GM20000 (cell line): ENCODE measurements at places on chromosomes 4 and X.

- no peak for DNase-seq
Measured at GRCh38 chr4:21709031-21709430, 239.5 kb downstream of the KCNIP4 start.

DNA sequence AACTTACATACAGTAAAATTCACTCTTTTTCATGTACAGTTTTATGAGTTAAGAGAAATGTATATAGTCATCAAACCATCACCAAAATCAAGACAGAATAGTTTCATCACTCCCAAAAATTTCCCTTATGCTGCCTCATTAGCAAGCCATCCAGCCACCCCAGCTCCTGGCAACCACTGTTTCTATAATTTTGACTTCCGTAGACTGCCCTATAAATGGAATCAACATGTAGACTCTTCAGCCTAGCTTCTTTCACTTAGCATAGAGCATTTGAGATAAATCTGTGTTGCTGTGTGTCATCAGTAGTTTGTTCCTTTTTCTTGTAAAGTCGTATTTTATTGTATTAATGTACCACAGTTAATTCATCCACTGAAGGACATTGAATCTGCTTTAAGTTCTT lies 23.2 kb downstream of the HDX start:
- no peak for DNase-seq

DNA sequence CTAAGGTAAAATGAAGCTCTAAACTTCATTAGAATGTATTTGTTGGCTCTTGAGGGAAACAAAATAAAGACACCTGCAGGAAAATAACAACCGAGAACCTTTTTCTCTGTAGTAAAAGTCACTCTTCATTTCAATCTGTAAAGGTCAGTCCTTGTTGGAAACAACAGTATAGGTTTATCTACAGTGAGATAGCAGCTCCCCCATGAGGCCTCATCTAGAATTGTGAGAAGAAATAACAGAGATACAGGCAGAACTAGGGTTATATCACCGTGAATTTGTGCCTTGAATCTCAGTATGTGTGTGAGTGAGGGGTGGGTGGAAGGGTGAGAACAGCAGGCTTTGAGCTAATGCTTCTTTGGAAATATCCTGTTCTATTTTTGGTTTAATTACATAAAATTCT lies 107.8 kb upstream of the FMR1 start:
- peak; percentile 7 for DNase-seq

DNA sequence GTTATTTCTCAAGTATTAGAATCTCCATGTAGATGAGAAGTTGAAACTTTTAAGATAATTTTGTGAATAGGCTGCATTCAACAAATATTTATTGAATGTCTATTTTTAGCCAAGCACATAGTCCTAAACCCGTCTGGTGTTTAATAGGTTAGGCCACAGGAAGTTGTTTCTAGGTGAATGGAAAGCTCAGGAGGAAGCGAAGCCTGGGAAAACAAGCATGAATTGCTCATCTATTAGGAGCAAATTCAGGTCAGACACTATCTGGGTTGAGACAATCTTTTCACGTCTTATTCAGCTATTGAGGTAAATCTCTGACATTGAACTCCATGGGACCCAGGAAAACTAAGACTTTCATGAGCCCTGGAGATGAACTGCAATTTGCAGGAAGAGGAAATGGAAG lies 43.1 kb upstream of the FREM3 start:
- no peak for DNase-seq

- no peak for DNase-seq
Measured at GRCh38 chr4:25308306-25308705, 4.3 kb upstream of the ZCCHC4 start.

GRCh38 chr4:106291678-106292077 lies 24.3 kb downstream of the TBCK start:
- DNase-seq: no peak

GRCh38 chr4:74623041-74623440 lies 171.3 kb downstream of the BTC start:
- DNase-seq: peak; percentile 23

DNA sequence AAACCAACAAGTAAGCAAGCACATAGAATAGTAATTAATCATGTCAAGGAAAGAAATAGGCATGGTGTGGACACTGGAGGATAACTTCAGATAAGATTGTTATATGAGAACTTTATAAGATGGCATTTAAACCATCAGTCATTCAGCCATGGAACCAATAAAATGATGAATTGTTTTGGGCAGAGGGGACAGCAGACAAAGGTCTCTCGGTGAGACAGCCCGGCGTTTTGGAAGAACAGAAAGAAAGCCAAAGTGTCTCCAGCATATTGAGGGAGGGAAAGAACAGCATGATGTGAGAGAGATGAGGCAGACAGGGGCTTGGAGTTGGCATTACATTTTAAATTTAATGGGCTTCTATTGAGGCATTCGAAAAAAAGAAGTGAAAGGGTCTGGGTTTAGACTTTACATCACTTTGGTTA lies 883 bp upstream of the PPM1K start:
- no peak for DNase-seq

DNA sequence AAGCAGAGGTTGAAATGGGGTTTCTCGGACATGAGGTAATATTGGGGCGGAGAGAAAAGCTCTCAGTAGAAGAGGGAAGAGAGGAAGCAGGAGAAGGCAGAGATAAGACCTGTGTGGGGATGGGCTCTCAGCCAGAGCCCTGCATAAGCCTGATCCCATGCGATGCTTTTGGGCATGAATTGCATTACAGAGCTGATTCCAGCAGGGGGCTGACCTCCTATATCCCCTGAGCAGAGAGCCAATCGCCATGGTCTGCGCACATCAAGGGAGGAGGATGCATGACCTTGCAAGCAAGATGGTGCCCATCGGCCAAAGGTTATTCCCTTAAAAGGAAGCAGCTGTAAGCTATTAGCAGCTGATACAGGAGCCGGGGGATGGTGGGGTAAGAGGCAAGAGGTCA lies 7.6 kb downstream of the ANOS1 start:
- DNase-seq: no peak

GRCh38 chrX:71533516-71533850 lies 579 bp downstream of the OGT start:
- no peak for DNase-seq

GRCh38 chr4:48787056-48787455 lies 7.0 kb upstream of the FRYL start:
- DNase-seq: no peak

DNA sequence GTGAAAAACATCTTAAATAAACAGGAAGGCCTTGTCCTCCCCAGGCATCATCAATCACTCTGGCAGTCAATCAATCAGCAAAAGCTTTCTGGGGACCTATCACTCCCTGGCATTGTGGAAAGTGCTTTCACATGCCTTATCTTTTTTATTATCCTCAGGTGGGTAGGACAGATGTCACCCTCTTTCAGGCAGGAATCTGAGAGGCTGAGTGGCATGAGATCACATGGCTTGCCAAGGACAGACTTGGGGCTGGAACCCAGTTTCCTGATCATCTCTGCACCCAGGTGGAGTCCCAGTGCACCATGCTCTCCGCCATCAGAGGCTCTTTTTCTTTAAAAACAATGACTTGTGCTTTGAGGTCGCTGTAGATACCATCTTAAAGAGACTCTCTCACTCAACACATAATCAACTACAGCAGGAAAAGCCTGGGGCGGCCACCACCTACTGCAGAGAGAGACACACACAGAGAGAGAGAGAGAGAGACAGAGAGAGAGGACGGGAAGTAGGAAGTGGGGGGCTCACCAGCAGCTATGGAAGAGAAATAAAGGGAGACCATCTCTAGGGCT lies 282.7 kb downstream of the PTTG2 start:
- no peak for DNase-seq

GRCh38 chr4:183599690-183600089 lies 59.3 kb downstream of the RWDD4 start:
- no peak for DNase-seq

- no peak for DNase-seq
Measured at GRCh38 chrX:111129921-111130320, 33.9 kb downstream of the PAK3 start.

DNA sequence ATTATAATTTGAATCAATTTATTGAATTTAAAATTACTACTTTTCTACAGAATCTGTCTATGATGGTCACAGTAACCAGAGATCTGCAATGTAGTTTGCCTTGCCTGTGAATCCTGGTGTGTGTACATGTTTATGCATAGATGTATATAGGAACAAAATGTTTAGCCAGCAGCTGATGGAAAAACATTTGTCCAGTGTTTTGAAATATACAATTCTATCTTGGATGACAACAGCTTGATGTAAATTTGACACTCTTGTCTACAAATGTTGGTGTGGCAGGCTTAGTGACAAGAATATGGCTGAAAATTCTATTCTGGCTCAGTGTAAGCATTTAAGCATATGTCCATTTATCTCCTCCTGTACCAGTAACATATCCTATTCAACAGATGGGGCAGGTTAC lies 229.4 kb downstream of the RCHY1 start:
- no peak for DNase-seq

DNA sequence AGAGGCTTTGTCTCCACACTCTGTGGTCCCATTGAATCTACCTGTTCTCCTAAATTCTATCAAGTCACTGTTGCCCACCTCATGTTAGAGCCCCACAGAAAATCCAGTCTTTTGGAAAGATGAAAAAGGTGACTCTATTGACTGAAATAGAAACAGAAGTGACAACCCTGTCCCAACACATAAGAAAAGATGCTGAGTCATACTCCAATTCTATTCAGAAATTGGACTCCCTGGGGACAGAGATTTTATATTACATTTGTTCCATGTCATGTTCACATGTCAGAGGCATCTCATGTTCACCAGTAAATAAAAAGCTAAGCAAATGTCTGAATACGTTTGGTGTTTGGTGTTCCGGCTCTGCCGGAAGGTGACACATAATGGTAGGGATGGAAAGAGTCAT lies 2.9 kb upstream of the GRPR start:
- no peak for DNase-seq

DNA sequence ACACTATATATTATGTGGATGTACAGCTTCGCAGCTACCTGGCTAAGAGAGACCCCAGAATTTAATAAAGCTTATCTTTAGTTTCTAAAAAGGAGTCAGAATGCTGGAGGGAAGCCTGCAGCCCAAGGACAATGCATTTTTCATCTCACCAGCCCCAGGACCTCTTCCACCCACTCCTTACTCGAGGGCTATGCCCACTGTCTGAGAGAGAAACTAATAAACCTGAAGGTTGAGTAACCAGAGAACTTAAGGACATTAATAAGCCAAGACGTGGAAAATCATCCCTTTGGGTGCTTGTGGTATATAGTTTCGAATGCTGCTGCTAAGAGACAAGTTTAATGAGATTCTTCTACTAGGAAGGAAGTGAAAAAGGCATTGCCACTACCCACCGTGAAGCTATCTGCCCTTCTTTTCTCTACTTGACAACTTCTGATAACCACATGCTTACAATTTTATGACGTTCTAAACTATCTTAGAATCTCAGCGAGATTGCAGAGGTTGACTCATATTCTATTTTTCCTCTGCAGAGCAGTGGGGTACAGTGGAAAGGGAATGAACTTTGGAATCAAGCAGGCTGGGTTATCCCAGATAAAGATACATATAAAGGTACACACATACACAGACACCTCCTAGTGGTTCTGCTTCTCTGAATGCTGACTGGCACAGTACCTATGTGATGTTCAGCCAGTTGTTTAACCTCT lies 3.3 kb downstream of the RELL1 start:
- peak; percentile 32 for DNase-seq

GRCh38 chr4:137804906-137805495 lies 272.7 kb upstream of the PCDH18 start:
- no peak for DNase-seq

- DNase-seq: peak; percentile 30
Measured at GRCh38 chr4:70183168-70183939, 12.2 kb upstream of the ODAM start.

DNA sequence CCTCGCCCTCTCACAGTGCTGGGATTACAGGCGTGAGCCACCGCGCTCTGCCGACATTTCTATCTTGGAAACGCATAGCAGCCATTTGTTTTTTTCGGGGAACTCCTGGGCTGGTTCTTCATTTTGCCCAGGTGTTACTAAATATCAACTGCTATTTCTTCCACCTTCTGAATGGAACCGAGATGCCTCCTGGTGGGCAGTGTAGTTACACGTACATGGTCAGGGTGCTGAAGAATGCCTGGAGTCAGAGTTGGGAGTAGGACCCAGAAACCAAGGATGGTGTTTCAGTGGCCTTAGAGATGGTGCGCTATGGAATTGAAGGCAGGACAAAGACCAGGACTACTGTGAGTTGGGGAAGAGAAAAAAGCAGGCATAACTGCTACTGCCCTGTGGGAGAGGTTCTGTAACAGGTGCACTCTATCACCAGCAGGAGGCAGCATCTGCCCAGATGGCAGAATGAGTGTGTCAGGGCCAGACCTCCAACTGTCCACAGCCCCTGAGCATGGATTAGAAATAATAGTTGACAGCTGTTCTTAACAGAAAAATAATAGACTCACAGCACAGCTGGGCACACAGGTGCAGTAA lies 81.7 kb downstream of the ZC4H2 start:
- peak; percentile 12 for DNase-seq

- no peak for DNase-seq
Measured at GRCh38 chr4:54495091-54495490, 162.7 kb upstream of the KIT start.

DNA sequence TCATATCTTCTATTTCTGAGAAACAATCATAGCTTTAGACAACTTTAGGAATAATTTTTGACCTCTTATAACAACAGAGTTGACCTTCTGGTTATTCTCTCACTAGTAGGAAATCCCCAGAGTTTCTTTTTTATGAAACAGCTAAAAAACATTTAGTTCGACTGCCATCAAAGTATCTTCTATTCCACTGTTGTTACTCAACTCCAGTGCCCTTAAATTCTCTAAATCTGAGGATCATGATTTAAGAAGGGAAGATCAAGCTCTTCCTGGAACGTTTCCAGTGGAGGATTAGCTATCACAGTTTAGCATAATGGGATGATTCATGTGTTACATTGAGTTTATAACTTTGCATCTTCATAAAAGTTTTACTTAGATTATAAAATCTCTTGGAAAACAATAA lies 134.9 kb upstream of the VEGFC start:
- no peak for DNase-seq

DNA sequence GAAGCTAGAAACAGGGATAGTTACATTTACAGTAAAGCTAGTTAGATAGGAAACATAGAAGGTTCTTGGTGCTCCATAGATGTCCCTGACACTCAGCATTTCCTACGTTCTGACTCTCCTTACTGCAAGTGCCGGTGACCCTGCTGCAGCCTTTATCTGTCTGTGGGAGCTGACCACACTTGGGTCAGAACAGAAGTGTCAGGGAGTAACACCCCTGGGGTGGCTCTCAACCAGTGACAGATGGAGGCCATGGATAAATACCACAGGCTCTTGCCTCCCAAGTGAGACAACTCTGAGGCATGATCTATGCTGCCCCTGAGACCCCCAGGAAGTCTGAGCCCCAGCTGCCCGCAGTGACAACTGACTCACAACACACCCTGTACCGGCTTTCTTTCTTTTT lies 69.8 kb downstream of the ANXA3 start:
- no peak for DNase-seq
